Stimulated activated CD4-positive, alpha-beta T cell treated with anti-CD3 and anti-CD28 coated beads, Interleukin-1b, Interleukin-23, amount 100 ng/mL, for 1 hour (primary cell): ENCODE measurements at places on chromosomes 5 and 9.

- DNase-seq = no peak
Measured at GRCh38 chr9:23731353-23731752, 94.7 kb downstream of the ELAVL2 start.

DNA sequence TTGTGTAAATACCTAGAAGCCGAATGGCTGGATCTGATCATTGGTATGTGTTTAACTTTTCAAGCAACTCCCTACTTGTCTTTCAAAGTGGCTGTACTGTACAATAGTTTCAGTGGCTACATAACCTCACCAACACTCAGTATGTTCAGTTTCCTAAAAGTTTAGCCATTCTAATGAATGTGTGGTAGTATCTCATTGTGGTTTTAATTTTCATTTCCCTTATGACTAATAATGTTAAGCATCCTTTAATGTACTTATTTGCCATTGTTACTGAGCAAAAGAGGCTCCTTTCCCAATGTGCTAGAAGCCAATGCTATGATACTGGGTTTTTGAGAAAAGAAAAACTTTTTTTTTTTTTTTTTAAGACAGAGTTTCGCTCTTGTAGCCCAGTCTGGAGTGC is 27.8 kb upstream of the ALDOB start:
- no peak for DNase-seq

GRCh38 chr5:59218424-59219045 is 635.7 kb downstream of the RAB3C start:
- DNase-seq = no peak

DNA sequence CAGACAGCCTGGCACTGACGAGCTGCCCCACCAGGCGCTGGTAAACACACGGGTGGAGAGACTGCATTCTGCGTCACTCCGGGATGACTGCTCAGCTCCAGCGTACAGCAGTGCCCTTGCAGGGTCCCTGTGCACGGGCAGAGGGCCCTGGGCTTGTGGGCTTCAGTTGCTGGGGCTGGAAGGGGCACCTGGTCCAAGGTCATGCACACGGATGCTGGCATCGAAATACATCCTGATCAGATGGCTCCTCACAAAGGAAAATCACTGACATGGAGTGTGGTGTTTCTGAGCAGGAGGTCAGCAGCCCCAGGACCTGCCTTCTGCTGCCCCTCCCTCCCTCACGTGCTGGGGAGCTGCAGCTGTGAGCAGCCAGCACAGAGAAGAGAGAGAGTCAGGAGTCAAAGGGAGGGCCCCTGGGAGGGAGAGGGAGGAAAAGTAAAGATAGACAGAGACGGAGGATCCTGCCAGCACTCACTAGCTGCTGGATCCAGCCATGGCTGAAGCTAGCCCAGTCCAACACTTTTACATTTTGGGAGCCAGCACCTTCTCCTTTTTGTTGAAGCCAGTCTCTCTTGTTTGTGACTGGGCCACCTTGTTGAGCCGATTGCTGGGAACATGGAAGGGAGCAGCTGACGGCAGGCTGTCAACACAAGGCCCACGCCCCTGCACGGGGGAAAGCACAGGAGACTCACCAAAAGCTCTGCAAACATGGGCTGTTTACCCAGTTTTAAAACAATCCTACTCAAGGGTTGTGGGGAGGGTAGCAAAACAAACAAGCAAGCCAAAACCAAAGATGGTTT is 166.5 kb upstream of the PHYKPL start:
- DNase-seq = no peak

DNA sequence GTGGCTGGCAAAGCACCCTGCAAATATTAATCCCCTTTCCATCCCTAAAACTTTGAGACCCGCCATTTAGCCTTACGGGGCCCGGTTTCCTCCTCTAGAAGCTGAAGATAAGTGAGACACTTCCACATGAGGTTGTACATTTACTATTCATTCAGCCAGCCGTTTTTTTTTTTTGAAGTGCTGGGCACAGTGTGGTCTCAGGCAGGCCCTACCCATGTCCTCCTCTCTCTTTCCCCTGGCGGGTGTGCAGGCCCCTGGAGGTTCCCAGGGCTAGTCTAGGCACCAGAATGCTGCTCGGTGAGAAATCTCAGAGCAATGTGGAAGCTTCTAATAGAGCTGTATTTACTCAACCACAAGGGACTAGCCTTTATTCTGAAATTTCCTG is 107.4 kb upstream of the LARP1 start:
- DNase-seq = no peak

DNA sequence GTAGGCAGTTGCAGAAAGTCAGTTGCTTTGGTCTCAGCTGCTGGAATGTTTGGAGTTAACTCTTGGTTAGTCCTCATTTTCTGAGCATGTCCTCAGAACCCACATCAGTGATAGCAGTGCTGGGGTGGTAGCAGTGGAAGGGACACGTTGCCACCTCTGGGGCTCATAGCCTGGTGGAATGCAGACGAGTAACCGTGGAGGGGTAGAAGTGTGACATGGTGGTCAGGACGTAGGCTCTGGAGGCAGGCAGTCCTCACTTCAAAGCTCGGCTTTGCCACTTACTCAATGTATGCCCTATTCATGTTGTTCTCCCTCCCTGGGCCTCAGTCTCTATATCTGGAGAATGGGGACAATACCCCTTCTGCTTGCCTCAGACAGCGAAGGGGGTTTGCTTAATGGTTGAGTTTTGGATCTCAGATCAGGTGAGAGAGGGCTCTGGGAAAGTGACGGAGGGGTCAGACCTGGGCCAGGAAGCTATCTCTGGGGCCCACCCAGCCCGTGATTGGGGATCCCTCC is 62.8 kb downstream of the RGS3 start:
- DNase-seq = no peak
